ENCODE measurements at places on chromosomes 1 and 21.

GRCh38 chr1:53934170-53934765, 11.2 kb downstream of the IFT25 start:
- no peak for DNase-seq

GRCh38 chr1:37098237-37098636, 63.9 kb upstream of the GRIK3 start:
- DNase-seq, result no peak

DNA sequence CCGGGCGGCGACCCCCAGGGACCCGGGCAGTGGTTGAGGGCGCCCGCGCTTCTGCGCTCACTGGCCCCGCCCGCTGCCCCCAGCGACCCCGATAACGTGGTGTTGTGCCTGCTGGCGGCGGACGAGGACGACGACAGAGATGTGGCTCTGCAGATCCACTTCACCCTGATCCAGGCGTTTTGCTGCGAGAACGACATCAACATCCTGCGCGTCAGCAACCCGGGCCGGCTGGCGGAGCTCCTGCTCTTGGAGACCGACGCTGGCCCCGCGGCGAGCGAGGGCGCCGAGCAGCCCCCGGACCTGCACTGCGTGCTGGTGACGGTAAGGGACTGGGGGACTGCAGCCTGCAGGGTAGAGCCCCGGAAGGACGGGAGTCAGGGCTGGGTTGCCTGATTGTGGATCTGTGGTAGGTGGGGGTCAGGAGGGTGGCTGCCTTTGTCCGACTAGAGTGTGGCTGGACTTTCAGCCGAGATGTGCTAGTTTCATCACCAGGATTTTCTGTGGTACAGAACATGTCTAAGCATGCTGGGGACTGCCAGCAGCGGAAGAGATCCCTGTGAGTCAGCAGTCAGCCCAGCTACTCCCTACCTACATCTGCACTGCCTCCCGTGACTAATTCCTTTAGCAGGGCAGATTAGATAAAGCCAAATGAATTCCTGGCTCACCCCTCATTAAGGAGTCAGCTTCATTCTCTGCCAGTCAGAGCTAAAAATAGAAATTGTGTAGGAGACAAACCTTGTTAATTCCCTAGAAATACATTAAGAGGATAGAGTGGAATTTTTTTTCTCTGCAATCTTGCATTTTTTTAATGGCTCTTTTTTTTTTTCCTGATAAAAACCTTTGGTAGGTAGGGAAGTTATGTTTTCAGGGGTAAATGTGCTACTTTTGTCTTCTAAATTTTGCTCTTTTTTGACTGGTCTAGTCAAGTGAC, 1.5 kb downstream of the GADD45A start:
- DNase-seq, result peak; percentile 98

- DNase-seq, result peak; percentile 2
Measured at GRCh38 chr21:18245464-18245967, 883 bp downstream of the CHODL start.

DNA sequence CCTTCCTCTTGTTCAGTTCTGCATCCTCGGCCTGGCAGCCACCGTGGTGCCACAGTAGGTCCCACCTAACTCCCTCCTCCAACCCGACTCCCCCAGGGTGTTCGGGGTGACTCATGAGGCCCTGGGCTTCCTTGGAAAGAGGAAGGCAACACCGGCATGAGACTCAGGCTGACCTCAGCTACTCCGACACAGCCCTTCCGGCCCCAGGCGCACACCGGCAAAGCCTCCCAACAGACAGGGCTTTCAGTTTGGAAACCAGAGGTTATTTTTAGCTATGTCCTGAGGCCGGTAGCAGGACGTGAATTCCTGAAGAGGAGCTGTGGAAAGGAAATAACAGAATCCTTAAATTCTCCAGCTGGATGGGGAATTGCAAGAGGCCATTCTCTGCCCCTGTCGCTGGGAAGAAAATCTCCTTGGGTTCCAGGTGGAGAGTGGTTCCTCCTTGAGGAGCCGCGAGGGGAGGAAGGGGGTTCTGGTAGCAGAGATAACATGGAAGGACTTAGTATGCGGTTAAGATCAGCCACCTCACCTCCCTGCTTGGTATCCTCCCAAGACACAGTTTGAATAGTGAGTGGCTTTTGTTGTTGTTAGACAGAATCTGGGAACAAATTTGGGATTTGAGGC, 24.4 kb downstream of the PLXNA2 start:
- DNase-seq, result peak; percentile 87

DNA sequence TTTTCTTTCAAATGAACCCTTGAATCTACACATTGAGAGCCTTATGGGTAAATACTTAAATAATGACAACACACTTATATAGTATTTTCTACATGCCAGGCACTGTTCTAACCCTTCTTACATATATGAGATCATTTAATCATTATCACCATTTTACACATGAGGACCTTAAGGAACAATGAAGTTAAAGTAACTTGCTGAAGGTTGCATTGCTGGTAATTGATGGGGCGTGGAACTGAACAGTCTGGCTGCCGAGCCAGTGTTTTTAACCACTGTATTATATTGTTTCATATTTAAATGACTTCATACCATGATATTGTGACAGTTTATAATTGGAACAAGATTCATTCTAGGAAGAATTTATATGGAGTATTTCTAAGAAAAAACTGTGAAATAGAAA, 111.9 kb upstream of the TENT5C start:
- no peak for DNase-seq

DNA sequence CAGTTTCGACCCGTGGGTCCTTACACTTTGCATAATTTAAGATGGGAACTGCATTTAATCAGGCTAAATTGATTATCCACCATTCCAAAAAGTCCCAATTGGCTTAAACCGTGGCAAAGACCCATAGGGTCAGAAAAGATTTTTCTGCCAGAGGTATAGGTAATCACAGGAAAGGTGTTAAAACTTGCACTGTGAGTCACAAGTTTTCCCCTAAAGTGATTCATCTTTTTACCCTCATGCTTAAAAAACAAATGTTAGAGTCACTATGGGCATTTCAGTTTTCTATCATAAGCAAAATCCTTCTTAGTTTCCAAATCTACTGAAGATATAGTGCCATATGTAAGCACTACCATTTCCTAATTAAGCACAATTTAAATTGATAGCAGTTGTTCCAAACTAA, 1079.8 kb downstream of the ADGRL2 start:
- no peak for DNase-seq

DNA sequence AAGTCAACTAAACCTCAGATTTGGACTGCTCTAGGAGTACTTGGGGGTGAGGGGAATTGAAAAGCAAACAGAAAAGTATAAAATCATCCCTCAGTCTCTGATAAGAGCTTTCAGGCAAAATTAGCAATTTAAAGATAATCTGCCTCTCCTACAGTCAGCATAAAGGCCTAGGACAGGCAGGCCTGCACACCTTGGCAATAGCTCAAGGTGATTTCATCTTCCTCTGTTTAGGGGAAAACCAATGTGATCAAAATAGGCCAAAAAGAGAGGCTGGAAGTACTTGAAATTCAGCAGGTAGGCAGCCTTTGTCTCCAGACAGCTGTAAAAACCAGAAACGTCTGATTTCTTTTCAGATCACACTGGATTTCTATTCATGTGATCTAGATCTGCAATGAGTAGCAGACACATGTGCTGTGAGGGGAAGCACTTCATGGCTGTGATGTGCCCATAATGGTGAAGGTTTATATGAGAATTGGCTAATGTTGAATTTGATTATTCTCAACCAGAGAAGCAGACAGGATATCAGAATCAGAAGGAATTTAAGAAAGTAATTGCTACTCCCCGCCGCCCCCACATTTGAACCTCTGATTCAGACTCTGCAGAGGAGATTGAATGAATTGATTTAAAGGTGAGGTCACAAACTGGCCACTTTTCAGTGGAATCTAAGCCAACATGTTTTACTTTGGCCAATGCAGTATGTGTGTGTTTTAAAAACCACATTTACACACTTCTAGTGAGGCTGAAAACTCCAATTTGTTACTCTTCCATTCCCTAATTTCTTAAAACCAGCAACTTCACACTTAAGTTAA, 45.8 kb upstream of the DNASE2B start:
- no peak for DNase-seq

DNA sequence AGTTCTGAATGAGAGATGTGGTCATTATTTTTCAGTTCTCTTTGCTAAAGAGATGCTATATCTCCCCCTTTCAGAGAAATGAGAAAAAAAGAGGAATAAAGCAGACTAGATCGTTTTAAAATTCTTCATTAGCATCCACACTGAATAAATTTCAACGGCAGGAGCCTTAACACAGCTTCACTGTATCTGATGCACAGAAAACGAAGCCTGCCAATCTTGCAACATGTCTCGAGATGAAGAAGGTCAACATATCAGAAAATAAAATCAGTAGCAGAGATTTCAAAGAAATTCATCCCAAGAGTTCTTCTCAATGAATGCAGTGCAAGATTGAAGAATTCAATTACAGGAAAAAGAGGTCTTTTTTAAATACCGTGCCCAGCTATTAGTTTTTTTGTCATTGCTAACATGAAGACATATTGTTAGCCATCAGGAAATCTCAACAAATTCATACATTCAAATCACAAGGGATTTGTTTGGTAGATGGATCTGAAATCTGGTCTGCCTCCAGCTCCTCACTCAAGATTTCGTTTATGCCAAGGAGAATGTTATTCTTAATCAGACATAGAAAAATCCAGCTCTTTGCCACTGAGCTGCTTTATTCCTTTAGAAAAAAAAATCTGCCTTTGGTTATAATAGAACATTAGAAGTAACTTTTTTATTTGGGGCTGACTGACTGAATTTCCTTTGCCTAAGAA, 76.4 kb upstream of the DAB1 start:
- no peak for DNase-seq

DNA sequence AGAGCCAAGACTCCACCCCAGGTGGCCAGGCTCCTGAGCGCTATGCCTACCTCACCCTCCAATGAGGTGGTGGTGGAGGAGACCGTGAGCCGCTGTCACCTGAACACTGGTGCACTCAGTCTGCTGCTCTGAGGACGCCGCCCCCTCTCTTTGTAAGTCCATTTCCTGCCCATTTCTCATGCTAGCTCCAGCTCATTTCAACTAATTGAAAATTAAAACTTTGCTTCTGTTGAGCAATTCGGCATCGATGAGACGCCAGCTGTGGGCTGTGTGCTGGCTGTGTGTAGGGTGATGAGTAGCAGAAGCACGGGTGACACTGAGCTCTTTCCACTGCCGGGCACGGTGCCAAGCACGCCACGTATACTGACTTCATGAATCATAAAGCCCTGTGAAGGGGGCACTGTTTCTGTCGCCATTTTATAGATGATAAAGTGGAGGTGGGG, 11.2 kb downstream of the TNFRSF1B start:
- peak; percentile 80 for DNase-seq

- peak; percentile 93 for DNase-seq
Measured at GRCh38 chr21:35475762-35476161, 426.7 kb upstream of the RUNX1 start.

- no peak for DNase-seq
Measured at GRCh38 chr1:78275456-78275855, 215.3 kb upstream of the PTGFR start.

DNA sequence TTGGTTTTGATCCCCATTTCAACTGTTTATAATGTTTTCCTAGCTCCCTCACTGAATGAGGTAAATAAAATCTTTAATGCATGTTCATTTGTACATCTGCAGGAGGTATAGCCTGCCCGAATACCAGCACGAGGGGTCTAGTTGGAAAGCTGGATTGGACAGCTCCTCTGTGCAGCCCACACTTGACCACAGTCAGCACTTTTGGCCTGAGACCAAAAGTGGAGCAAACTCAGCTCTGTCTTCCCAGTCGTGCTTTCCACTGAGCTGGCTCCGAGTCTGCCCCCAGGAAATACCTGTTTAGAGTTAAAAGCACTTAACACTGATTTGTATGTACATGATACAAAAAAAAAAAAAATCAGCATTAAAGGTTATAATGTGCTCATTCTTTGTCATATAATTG, 224.4 kb downstream of the DSCAM start:
- DNase-seq, result no peak

GRCh38 chr1:227453631-227454355, 109.6 kb upstream of the ZNF678 start:
- no peak for DNase-seq

- DNase-seq, result no peak
Measured at GRCh38 chr1:20840731-20841130, 53.6 kb upstream of the HP1BP3 start.

GRCh38 chr21:31258073-31258472, 86.0 kb downstream of the TIAM1 start:
- DNase-seq, result no peak

DNA sequence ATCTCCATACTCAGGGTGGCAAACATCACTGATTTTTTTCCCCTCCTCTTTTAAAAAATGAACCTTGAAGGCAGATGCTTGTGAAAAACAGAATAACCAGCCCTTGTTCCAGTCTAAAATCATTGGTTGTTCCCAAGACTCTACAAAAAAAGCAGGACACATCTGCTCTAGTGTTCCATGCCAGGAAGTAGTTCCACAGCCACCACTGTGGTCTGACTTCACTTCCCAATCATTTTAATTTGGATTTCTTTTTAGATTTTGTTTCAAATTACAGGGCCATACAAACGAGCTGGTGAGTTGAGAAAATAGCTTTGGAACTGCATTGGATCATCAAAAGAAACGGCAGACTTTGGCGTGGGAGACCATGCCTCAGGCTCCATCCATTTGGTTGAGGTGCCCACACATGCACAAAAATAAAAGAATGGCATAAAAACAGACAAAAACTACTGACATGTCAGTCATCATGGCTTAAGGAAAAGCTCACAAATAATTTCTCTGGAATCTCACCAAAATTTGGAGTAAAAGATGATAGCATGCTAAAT, 210.0 kb downstream of the GABPA start:
- no peak for DNase-seq

DNA sequence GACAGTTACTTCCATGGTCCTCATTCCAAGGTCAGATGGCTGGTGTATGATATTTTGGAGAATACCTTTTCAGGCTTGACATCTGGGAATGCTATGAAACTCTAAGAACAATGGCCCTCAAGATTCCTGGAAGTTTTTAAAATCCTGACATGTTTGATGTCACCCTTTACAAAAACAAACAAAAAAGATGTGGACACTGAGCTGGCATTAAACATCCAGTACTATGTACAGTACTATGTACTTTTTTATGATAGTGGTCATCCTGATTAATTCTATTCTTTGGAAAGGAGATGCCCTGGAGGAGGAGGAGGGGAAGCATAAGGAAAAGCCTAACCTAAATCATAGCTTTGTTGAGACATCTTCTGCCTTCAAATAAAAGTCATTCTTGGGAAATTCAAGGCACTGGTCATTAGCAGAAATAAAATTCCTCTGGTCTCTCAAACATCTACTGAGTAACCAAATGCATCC, 235.4 kb downstream of the HMCN1 start:
- no peak for DNase-seq

GRCh38 chr1:180386745-180387367, 115.5 kb downstream of the ACBD6 start:
- DNase-seq, result no peak

- DNase-seq, result peak; percentile 47
Measured at GRCh38 chr1:64004451-64005025, 198.9 kb upstream of the UBE2U start.

GRCh38 chr1:197980457-197980856, 63.3 kb downstream of the LHX9 start:
- no peak for DNase-seq

GRCh38 chr1:77473690-77474089, 191.9 kb downstream of the AK5 start:
- peak; percentile 81 for DNase-seq

GRCh38 chr21:42377211-42377950, 11.0 kb upstream of the TFF1 start:
- no peak for DNase-seq

Data from iris pigment epithelial cell (primary cell).